ENCODE measurements at places on chromosomes 3 and 15. TPM values are rescaled to one million over a fixed set of nuclear protein-coding genes. Genes with fewer than 3 reads are reported as not detected.

DNA sequence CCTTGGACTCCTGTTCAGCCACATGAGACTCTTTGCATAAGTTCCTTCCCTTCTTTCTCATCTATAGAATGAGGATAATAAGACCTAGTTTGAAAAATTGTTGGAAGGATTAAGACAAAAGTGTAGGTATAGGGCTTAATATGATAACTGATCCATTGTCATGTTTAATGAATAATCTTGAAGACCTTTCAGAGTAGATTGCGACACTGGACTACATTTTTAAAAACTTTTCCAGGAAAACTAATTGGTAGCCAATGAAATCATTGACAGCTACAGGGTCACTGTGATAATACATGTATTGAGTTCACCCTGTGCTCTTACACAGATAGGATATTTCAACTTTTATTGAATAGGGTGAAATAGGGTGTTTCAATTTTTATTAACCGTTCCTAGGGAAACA lies 78.5 kb upstream of the FBN1 start:
- DNase-seq, result no peak

GRCh38 chr15:56821721-56822425 lies 88.6 kb upstream of the ZNF280D start:
- DNase-seq, result peak; percentile 45

DNA sequence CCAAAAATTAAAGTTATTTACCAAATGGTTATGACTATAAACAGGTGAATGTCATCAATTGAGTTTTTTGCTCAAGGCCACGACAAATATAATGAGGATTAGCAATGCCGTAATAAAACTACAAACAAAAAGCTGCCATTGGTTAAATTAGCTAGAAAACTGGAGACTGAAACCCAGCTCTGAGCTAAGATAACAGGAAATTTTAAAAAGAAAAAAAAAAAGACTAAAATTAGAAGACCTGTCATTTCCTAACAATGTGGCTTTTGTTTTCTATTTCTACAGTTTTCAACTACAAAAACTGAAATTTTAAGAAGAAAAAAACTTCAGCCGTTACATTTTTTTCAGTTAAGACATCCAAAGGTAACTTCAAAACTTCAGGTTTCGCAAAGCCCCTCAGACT lies 9.7 kb downstream of the SLC12A6 start:
- DNase-seq, result no peak

Gene GJD2
- not detected for total RNA-seq

Gene A4GNT
- not detected for total RNA-seq

Gene GPR149
- 0.09 TPM for total RNA-seq
